ENCODE measurements at places on chromosomes 1 and 21. TPM values are rescaled to one million over a fixed set of nuclear protein-coding genes. Genes with fewer than 3 reads are reported as not detected.

DNA sequence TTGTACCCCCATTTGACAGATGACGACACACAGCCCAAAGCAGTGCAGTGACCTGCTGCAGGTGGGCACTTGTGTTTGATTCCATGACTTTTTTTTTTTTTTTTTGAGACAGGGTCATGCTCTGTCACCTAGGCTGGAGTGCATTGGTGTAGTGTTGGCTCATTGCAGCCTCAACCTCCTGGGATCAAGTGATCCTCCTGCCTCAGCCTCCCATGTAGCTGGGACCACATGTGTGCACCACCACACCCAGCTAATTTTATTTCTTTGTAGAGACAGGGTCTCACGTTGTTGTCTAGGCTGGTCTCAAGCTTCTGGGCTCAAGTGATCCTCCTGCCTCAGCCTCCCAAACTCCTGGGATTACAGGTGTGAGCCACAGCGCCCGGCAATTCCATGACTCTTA, 14.9 kb upstream of the SYNC start:
- H3K27me3 ChIP-seq, result peaks cover 9% of the 10 kb centered on the region
- no peak for DNase-seq
- no peaks in the 10 kb centered on the region for H3K4me1 ChIP-seq
- H3K27ac ChIP-seq, result no peak overlapping the region

FMO1 gene
- not detected for total RNA-seq

DNA sequence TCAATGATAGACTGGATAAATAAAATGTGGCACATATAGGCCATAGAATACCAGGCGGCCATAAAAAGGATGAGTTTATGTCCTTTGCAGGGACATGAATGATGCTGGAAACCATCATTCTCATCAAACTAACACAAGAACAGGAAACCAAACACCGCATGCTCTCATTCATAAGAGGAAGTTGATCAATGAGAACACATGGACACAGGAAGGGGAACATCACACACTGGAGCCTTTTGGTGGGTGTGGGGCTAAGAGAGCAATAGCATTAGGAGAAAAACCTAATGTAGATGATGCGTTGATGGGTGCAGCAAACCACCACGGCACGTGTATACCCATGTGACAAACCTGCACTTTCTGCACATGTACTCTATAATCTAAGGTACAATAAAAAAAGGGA, 883.4 kb upstream of the PRMT6 start:
- H3K4me1 ChIP-seq, result no peaks in the 10 kb centered on the region
- no peaks in the 10 kb centered on the region for H3K27me3 ChIP-seq
- H3K27ac ChIP-seq, result no peak overlapping the region
- no peak overlapping the region for H3K4me3 ChIP-seq
- DNase-seq, result no peak
- no peaks in the 10 kb centered on the region for H3K36me3 ChIP-seq

DNA sequence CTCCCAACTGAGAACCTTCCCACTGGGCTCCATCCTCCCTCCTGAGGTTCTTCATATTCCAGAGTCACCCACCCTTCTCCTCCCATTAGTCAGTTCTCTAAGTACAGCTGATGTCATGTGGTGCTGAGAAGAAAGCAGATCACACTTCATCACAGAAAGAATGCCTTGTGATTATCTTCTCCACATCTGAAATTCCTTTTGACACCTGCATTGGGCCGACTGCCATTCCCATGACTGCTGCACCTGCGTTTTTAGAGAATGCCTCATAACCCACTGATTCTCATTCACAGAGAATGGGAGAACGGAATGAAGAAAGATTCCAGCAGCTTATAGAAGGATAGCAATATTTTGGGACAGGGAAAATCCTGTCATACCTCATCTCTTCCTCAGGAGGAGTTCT, 14.3 kb downstream of the LEPR start:
- no peaks in the 10 kb centered on the region for H3K4me1 ChIP-seq
- H3K4me3 ChIP-seq, result no peak overlapping the region
- no peak overlapping the region for H3K27ac ChIP-seq
- H3K27me3 ChIP-seq, result no peaks in the 10 kb centered on the region
- peaks cover 3% of the 10 kb centered on the region for H3K36me3 ChIP-seq

TENT5C gene
- total RNA-seq, result 112 TPM

- peak overlapping the region; percentile 56 for H3K27ac ChIP-seq
- H3K4me3 ChIP-seq, result peak overlapping the region; percentile 96
- DNase-seq, result no peak
- peaks cover 19% of the 10 kb centered on the region for H3K4me1 ChIP-seq
- no peaks in the 10 kb centered on the region for H3K36me3 ChIP-seq
- peaks cover 2% of the 10 kb centered on the region for H3K27me3 ChIP-seq
These were observed 924 bp upstream of the DDOST start for GRCh38 chr1:20662110-20662475.

DNA sequence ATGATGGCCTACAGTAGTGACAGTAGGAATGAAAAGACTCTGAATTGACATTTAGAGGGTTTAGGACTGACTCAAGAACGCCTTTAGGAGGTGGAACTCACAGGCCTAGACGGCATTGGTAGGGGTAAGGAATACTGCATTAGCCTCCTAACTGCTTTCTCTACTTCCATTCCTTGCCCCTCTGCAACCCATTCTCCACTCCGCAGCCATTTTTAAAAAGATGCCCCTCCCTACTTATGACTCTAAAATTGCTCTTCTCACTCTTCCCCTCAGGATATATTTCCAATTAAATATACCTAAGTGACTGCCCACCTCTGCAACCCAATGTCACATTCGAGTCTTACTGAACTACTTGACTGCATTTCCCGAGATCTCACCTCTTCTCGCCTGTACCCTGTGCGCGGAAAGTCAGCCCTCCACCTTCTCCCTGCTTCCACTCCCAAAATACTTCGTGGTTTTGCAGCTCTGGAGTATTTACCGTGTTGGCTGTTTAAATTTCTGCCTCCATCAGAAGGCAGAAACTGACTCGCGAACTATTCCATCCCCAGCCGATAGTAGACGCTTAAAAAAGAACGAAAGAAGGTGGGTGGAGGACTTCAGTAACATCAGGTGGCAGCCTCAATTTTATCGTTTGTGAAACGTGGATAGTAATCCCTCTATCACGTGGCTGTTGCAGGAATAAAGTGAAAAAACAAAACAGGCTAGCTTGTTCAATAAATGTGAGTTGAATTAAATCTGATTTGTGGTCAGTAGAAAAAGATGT, 1.1 kb upstream of the YBX1 start:
- peak overlapping the region; percentile 82 for H3K4me3 ChIP-seq
- peak overlapping the region; percentile 80 for H3K27ac ChIP-seq
- DNase-seq, result no peak
- no peaks in the 10 kb centered on the region for H3K27me3 ChIP-seq
- peaks cover 4% of the 10 kb centered on the region for H3K36me3 ChIP-seq

Data from B cell (primary cell).